ENCODE measurements at places on chromosomes 7 and 10.
A peak's percentile ranks its signal among the peaks of the same experiment; 100 is the strongest.

- ATAC-seq, result no peak
These were observed 220.5 kb downstream of the MAD1L1 start for GRCh38 chr7:2012044-2012900.

DNA sequence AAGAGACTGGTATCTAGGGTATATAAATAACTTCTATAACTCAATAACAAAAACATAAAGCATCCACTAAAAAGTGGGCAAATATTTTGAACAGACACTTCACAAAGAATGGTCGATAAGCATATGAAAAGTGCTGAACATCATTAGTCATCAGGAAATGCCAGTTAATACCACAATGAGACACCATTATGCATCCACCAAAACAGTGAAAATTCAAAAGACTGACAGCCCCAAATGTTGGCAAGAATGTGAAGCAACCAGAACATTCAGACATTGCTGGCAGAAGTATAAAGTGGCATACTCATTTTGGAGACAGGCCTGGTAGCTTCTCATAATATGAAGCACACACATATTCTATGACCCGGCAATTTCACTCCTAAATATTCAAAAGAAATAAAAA is 26.5 kb upstream of the GSAP start:
- no peak for ATAC-seq

DNA sequence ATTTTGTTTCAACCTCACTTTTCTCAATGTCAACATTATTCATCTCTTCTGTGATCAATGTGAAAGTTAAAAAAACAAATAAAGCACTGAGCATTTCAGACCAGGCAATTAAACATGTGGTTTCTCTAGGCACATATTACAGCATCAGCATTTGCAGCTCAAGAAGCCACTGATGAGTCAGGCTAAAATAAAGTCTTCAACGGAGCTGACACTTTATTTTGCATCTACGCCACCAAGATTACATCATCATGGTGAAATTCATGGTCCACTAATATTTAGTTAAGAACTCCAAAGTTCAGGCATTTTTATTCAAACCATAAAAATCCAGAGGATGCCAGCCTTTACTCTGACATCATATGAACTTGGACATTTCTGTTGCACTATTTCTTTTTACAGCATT is 33.0 kb downstream of the MAGI2 start:
- no peak for ATAC-seq

- no peak for ATAC-seq
These were observed 75.4 kb downstream of the ADARB2 start for GRCh38 chr10:1661859-1662437.

- no peak for ATAC-seq
These were observed 35.6 kb downstream of the PRPS1L1 start for GRCh38 chr7:17991866-17992648.

DNA sequence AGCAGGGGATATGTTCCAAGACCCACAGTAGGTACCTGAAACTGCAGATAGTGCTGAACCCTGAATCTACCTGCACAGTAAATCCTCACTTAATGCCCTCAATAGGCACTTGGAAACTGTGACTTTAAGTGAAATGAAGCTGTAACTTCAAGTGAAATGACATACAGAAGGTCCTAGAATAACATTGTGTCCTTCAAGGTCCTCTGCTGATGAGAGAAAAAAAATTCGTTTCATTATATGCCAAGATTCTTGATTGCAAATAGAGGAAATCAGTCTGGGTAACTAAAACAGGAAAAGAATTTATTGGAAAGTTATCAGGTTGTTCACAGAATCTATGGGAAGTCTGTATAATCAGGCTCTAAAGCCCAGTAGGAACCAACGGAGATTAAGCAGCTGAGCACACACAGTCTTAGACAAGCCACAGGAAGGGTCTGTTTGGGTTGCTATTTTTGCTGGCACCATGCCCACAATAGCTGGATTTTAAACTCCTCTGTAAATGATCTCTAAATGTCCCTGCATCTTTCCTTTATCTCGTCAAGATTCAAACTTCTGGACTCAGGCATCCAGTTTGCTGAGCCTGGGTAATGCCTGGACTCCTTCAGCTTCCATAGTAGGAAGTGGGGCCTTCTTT is 57.5 kb downstream of the EXOC4 start:
- ATAC-seq, result no peak

DNA sequence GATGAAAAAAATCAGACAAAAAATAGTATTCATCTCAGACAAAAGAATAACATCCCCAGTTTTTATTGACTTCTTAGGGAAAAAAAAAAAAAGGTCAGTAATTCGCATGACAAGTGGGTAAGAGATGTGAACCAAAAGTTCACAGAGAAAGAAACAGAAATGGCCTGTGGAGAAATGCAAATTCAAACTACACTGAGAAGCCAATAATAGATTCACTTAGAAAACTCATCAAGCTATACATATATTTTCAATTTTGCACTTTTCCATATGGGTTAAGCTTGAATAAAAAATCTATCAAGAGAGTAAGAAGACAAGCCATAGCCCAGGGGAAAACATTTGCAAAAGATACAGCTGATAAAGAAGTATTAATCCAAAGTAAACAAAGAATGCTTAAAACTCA is 28.0 kb downstream of the HERC4 start:
- ATAC-seq, result no peak

DNA sequence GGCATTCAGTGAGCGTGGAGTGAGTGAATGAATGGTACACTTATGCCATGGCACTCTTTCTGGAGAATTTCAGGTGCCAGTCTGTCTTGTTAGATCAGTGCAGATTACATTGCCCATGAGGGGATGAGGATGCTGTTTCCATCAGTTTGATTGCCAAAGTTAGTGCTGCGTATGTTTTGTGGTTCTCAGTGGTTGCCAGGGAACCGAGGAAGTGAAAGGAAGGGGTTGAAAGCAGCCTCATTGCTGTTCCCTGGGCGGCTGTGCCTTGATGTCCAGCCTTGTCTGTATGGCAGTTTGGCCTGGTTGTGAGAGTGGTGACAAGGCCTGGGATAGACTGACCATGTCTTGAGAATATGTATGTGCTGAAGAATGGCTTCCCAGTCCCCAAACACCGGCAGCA is 30.2 kb downstream of the WBP1L start:
- ATAC-seq, result no peak

DNA sequence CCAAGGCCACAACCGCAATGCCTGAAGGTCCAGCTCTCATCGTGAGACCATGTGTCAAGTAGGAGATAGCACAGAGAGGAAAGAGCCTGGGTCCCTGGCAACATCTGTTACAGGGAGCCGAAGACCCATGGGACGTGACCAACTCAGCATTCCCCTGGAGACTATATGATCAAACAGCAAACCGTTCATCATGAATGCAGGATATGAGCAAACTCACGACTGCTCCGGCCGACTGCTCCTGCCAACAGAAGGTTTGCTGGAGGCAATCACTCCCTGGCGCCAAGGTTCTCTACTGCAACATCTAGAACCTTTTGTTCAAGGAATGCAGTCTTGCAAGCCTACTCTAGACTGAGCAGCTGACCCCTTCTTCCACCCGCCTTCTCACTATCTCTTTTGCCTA is 114.3 kb downstream of the ALOX5 start:
- ATAC-seq, result no peak

DNA sequence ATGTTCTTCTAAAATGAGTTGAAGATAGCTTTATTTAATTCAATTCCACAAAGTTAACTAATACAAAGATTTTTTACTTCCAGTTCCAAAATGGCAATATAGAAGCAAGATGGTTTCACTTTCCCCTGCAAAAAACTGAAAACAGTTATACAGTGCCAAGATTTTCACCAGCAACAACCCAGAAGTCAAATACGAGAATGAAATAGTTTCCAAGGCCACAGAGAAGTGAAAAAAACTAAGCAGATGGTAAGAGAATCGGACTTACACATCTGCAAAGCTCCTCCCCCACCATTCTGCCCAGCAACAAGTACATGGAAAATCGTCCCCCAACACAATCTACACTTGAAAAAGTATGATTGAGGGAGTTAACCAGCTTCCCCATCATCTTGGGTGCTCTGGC is 30.3 kb upstream of the KEL start:
- no peak for ATAC-seq

DNA sequence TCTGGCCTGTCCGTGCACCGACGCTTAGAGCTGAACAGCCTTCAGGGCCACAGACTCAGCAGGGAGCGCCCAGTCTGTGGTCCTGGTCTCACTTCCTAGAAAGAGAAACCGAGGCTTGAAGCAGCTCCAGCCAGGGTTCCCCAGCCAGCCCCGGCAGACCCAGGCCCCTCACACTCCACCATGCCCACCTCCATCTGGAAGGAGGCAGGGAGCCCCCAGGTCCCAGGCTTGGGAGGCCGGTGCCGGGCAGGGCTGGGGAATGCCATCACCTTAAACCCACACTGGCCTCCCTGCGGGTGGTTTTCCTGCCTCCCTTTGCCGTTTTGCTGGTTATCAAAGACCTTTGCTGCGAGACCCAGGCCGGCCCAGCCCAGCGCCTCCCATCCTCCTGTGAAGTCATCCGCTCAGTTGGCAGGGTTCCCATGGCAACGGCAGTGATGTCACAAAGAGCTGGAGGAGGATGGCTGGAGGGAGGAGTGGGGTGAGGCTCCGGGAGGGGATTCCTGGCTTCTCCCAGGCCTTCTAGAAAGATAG is 24.0 kb downstream of the ELFN1 start:
- no peak for ATAC-seq

DNA sequence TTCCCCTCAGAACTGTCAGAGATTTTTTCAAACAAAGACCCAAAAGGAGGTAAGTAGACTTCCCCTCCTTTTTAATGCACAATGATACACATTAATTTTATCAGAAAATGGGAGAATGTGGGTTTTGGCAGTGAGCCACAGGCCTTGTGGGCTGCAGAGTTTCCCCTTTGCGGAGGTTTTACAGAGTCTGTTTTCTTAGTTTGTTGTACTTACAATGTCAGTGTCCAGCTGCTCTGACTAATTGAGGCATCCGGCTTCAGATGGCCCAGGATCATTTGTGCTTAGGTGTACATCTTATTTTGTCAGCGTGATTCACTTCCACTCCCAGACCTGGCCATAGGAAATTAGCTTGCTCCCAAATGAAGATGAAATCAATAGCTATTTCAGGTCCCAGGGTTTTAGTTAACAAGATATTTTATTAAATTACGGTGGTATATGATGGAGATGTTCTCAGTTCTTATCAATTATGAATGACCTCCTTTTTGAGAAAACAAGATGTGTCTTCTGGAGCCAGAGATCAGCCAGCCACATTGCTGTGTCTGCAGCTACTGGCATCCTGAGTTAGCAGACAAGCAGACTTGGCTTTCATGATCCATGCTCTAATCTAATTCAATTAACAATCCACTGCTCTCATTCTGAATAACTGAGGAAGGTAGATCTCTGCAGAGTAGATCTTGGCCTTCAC is 1086.6 kb upstream of the SORCS1 start:
- no peak for ATAC-seq

- no peak for ATAC-seq
These were observed 390.3 kb upstream of the PCDH15 start for GRCh38 chr10:55191236-55191860.

- ATAC-seq, result no peak
These were observed 4.4 kb upstream of the MYL10 start for GRCh38 chr7:101633511-101633910.

DNA sequence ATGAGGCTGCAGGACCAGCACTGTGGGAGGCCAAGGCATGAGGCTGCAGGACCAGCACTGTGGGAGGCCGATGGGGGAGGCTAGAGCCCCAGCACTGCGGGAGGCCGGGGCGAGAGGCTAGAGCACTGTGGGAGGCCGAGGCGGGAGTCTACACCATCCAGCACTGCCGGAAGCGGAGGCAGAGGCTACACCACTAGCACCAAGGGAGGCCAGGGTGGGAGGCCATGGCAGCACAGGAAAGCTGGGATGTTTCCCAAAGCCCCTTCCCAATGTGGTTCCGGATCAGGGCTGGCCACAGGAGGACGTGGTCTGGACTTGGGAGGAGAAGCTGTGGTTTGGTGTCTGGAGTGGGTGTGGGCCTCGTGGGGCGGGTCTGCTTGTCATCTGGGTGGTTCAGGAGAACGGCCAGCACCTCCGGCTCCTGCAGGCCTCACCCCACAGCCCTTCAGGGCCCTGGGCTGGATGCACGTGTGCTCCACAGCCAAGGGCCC is 43.6 kb downstream of the PDGFA start:
- no peak for ATAC-seq

- ATAC-seq, result peak; percentile 60
These were observed 52.8 kb downstream of the HHEX start for GRCh38 chr10:92742331-92743228.

DNA sequence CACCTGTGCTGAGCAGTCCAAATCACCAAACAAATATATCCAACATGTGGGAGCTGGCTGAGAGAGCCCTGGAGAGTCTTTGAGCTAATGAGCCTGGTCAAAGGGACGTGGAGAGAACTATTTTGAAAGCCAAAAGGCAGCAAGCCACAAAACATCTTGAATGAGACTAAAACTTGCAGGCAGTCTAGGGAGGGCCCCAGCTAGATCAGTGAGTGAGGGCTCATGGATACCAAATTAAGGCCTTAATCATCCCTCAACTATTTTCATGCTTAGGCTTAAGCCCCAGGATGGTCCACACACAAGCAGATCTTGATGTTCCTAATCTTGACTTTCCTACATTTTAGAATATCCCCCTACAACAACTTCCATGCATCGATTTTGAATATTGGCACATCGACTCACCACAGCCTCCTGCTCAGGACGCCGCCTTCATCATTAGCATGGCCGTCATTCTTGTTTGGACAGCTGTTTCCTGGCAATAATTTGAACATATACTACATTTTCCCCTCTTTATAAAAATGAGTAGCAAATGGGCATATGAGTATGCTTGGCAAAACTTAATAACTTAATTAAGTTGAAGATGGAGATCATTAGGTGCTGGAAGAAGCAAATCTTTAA is 86.9 kb upstream of the ADAM12 start:
- ATAC-seq, result no peak

GRCh38 chr10:106655636-106656035 is 508.9 kb downstream of the SORCS1 start:
- no peak for ATAC-seq

DNA sequence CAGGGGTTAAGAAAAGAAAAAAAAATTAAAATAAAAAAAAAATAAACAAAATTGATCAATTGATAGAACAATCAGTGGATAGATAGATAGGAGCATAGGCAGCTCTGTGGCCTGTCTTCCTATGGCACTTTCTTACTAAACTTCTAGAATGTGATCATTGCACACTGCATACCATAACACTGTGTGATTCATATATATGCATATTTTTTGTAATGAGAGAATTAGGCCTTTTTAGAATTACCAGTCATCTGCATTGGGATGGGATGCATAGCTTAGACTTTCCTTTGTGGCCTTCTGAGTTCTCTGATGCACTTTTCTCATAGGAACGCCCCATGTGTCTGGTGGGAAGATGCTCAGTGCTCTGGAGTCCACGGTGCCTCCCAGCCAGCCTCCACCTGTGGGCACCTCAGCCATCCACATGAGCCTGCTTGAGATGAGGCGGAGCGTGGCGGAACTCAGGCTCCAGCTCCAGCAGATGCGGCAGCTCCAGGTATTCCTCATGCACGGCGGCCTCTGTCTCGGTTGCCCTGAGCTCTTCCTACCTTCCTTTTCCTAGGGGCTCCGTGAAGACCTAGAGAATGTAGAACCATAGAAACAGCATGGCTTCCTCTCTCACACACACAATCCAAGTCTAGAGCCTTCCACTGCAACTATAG is 222.5 kb downstream of the ARHGAP21 start:
- no peak for ATAC-seq

DNA sequence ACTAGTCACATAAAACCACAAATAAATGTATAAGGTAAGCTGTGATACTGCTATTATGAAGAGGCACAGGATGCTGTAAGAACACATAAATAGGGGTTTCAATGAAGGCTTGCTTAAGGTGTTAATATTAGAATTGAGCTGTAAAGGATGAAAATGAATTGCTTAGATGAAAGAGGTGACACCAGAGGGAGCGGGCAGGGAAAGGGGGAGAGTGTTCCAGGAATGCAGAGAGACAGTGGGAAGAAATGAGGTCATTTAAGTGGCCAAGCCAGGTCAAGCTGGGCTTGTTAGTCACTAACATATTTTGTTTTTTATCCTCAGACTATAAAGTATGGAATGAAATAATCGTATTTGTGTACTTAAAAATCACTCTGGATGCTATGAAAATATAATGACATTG is 193.5 kb downstream of the NRG3 start:
- ATAC-seq, result no peak

Data from activated CD4-positive, CD25-positive, alpha-beta regulatory T cell treated with anti-CD3 and anti-CD28 coated beads, Interleukin-2, amount 50 U/mL, for 24 hours (primary cell).